Fibroblast of skin of back (primary cell): ENCODE measurements at places on chromosomes 12 and 14.
A peak's percentile ranks its signal among the peaks of the same experiment; 100 is the strongest.

- peak; percentile 39 for DNase-seq
Measured at GRCh38 chr12:75437564-75437963, 43.0 kb upstream of the GLIPR1 start.

DNA sequence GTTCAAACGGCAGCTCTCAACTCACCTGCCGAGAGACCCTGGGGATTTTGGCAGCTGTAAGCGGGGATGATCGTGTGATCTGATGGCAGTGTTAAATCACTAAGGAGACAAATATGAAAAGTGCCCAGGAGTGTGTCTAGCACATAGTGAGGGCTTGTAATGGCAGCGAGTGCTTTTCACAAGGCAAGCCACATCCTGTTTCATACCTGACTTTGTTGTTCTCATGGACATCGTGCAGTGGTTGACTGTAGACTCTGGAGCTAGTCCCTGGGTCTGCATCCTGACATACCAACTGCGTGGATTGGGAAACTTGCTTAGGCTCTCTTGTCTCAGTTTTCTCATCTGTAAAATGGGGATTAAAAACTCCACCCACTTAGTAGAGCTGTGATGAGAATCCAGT is 148.5 kb downstream of the VRK1 start:
- no peak for DNase-seq

DNA sequence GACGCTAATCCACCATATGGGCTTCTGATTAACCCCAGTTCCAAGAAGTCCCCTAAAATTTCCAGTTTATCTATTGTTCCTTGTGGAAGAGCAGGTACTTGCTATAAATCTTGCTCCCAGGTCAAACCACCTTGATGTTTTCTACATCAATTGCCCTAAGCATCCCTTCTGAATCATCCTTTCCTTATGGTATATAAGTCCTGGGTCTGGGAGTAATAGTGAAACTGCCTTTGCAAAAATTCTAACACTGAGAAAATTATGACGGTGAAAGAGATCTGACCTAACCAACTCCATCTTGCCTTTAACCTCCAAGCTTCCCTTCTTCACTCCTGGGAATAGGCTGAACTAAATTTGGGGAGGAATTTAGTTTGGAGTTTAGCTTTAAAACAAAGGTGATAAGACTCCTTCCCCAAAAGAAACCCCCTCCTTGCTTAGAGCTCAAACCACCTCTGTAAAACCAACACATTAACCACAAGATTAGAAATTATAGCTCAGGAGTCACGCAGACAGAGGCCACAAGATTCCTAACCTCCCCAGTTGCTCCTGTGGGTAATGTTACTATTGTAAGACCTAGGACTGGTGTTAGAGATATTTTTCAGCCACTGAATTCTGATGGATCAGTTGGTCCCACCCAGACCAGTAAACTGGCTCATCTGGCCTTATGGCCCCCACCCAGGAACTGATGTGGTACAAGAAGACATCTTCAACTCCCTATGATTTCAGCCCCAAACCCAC is 33.8 kb upstream of the DTX1 start:
- no peak for DNase-seq

GRCh38 chr12:123941000-123941399 is 31.6 kb downstream of the CCDC92 start:
- no peak for DNase-seq

- no peak for DNase-seq
Measured at GRCh38 chr14:99643343-99643742, 1.6 kb upstream of the HHIPL1 start.

DNA sequence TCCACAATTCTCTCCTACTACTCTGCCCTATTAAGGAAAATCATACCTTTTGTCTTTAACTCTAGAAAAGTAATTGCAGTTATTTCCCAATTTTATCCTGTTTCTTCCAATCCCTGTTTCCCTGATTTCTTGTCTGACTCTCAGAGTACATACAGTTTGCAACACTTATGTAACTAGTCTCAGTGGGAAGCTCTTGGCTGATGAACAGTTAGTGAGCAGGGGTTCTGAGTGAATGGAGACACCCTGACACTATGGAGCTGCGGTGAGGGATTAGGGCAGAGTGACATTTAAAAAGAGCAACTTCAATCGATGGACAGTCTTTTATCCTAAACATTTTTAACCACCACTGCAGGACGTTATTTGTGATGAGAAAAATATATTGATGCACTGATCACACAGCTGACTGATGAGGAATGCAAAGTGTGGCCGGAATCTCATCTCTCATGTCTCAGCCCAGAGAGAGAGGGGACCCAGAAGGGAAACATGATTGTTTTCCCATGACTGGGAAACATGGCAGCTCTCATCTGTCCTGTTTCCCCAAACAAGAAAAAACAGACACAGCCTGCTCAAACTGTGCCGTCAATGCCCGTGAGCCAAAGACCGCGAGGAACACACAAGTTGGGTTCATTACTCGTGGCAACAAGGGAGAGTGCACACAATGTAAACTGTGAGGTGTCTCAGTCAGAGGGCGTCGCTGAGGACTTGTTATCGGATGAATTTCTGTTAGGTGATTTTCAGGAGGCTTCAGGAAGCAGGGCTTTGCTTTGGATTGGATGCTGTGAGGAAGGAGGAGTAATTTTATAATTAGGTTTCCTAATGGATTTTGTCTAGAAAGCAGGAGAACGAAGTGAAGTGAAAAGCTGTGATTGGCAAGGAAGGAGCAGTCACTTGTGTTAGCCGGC is 5.2 kb upstream of the SLC6A13 start:
- DNase-seq: no peak

GRCh38 chr12:92543359-92543758 is 159.4 kb upstream of the PLEKHG7 start:
- no peak for DNase-seq

DNA sequence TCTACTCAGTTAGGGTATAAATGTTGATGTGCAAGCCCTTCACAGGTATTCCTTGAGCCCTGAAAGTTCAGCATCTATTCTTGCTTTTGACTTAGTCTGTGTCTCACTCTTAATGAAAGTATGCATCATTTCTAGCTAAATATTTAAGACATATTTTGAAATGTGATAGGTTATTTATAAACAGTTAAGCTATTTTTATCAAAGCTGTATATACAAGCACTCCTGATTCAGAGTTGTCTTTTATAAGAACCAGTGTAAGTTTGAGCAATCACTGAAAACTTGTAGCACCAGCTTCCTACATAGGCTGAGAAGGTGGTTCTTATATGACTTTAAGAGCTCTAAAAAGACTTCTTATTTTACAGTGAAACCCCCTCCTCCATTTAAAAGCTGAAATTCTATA is 98.6 kb downstream of the MYF5 start:
- DNase-seq: no peak

- DNase-seq: peak; percentile 60
Measured at GRCh38 chr14:77026930-77027537, 1.5 kb downstream of the IRF2BPL start.
